ENCODE measurements at places on chromosomes 16 and 17.

DNA sequence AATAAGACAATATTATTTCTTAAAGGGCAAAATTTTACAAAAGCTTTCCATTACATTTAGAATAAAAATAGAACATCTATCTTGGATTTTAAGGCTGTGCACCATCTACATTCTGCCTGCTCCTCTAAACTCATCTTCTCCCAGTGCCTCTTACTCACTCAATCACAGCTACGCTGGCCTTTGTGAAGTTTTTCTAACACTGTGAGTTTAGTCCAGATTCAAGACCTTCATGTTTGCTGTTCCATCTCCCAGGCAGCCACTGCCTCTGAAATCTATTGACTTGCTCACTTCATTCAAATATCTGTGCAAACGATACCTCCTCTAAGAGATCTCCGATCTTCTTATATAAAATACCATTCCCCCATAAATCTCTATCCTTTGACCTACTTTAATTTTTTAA, 673.4 kb upstream of the KIF2B start:
- no peak for DNase-seq

DNA sequence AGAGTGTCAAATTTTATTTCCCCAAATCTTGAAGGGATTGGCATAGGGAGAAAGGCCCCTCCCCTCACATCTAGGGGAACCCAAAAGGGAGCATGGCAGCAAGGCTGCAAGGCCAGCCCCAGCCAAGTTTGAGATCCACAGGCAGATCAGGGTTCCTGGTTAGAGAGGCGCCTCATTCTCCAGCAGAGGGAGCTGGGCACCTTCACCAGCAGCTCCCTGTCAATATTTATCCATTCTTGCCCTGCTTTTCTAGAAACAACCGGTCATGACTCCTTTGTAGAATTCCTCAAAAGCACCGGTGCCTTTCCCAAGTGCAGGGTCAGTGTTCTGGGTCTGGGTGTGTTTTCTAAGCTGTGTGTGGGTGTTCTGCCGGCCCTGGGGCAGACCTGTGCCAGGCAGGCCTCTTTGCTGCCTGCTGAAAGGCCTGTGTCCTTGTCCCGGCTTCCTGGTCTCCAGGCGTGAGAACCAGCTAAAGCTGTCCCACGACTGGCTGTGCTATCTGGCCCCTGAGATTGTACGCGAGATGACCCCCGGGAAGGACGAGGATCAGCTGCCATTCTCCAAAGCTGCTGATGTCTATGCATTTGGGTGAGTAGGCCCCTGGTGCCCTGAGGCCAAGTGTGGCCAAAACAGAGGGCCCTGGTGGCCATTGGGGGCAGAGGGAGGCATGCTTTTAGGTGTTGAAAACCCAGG, 21.2 kb upstream of the LGALS9 start:
- no peak for DNase-seq

DNA sequence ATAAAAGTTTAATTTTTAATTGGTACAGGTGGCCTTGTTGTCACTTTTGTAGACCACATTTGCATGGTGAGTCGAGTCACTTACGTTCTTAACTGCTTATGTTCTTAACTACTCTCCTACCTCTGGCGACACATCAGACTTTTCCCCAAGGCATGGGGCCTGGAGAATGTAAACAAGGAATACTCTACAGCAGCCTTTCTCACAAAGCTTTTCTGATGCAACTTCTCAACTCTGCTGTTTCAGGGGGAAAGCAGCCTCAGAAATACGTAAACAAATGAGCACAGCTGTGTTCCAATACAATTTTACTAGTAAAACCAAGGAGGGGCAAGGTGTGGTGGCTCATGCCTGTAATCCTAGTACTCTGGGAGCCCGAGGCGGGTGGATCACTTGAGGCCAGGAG, 6.9 kb downstream of the KARS1 start:
- no peak for DNase-seq

DNA sequence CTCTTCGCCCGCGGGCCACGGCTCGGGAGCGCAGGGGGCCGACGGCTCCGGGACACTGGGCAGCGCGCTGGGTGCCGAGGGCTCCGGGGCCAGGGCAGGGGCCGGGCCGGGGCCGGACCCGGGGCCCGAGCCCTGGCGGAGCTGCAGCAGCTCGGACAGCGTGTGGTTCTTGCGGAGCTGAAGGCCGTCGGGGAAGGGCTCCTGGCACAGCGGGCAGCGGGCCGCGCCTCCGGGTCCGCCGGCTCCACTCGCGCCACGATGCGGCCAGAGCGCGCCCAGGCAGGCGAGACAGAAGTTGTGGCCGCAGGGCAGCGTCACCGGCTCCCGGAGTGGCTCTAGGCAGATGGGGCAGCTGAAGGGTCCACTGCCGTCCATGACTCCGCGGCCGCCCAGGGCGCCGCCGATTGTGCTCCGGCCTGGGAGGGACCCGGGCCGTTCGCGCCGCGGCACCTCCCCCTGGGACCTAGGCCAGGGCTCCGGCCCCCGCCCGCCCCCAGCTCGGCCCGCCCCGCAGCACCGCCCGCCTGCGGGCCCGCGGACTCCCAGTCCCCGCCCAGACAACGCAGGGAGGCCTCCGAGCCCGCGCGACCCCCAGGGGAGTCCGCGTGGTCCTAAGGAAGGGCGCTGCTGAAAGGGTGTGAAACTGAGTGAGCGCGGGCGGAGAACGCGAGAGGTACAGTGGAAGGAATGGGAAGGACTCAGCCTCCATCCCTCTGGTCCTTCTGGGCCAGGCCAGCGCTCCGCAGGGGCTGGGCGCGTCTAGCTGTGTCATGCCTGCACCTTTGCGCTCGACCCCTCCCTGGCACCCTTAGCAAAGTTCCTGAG, at the start of gene TRIM47:
TRIM47 (minus strand) TSS at position 408 of the 825 bp plus-strand sequence; CDS start at position 375, 33 bp downstream.
- DNase-seq, result no peak

DNA sequence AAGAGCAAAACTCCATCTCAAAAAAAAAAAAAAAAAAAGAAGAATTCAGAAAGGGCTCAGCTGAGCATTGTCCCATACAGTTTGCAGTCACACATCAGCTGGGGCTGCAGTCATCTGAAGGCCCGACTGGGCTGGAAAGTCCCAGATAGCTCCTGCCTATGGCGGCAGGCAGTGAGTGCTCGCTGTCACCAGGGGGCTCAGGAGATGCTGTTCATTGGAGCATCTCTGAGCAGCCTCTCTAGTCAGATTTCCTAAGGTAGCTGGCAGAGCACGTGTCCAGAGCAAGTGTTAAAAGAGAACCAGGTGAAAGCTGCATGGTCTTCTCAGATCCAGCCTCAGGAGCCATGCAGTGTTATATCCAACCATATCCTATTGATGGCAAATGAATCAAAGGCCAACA, 75.8 kb downstream of the WSCD1 start:
- no peak for DNase-seq

GRCh38 chr17:73203135-73203787, 10.4 kb downstream of the COG1 start:
- no peak for DNase-seq
